Kidney (tissue), 22 donors: ENCODE measurements at places on chromosomes 1 and 21.

- DNase-seq: no peak
These were observed 18.9 kb upstream of the ZNF683 start for GRCh38 chr1:26391450-26391849.

DNA sequence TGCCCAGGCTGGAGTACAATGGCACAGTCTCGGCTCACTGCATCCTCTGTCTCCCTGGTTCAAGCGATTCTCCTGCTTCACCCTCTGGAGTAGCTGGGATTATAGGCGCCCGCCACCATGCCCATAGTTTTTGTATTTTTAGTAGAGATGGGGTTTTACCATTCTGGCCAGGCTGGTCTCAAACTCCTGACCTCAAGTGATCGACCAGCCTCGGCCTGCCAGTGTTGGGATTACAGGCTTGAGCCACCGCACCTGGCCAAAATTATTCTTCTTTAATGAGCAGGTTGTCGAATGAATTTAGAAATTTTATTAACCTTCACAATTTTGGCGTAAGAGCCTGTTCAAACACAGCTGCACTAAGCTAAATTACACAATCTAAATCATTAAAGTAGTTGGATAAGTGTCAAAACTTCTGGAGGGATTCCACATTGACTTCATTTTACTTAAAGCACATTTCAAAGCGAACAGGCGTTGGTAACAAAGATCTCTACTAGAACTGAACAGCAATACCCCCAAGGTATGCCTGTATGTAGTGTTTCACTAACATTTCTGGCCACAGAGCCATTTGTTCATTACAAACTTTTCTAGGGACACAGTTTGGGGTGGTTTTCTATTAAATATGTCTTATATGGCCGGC lies 5.2 kb upstream of the CTH start:
- no peak for DNase-seq

DNA sequence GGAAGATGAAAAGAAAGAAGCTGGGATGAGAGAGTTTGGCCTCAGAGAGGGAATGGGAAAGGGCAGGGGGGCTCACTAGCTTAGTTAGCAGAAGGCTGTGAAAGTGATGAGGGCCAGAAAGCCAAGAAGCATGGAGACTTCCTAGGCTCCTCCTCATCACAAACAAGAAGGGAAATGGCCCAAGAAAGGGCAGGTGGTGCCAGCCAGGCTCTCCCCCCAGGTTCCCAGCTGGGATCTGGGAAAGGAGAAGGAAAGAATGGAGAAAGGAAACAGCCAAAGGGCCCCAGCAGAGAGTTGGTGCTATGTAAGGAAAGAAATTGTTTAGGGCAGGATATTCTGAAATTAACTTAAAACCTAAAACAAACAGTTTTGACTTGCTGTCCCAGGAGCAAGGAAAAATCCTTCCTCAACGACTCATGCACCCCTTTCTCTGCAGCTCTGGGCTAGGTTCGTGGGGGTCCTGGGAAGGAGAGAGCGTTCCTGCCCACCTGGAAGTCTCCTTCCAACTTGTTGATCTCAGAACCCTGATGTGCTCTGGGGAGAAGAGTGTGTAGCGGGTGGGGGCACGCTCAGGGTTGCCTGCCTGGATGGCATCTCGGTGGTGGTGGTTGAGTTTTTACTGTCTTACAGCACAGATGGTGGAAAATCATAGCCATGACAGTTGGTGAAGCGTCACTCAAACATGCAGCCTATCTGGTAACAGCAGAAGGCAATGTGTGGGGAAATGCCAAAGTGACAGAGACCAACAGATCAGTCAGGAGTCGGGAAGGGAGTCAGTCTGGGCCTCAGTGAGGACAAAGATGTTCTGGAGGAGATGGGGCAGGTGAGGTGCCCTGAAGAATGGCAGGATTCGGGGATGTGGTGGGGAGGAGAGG lies 147.3 kb downstream of the CLIC6 start:
- no peak for DNase-seq

GRCh38 chr1:201537891-201538611 lies 876 bp upstream of the NAV1 start:
- no peak for DNase-seq

DNA sequence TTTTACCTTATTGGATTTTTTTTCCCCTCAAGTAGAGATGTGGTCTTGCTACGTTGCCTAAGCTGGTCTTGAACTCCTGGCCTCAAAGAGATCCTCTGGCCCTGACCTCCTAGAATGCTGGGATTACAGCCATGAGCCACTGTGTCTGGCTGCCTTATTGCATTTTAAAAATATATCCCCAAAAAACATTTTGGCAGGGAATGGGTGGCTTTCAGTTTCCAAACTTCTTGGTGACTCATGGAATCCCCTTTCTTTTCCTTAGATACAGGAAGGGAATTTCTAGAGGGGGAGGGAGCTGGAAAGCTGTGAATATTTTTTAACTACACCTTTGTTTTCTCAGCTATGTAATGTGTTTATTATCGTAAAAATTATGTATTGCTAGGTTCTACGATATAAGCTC lies 73.3 kb downstream of the SNRPE start:
- no peak for DNase-seq

- DNase-seq: no peak
These were observed 10.7 kb downstream of the TMEM63A start for GRCh38 chr1:225871359-225872074.

GRCh38 chr1:174995121-174995520 lies 4.6 kb upstream of the CACYBP start:
- DNase-seq: no peak

GRCh38 chr1:173050865-173051264 lies at the start of gene TNFSF18:
TNFSF18 (minus strand) TSS chr1:173050941; CDS start chr1:173050896, 45 bp downstream.
- DNase-seq: no peak

- no peak for DNase-seq
These were observed 31.8 kb downstream of the SDCCAG8 start for GRCh38 chr1:243287652-243288051.

- no peak for DNase-seq
These were observed 40.5 kb downstream of the AK5 start for GRCh38 chr1:77322061-77322900.
